Omental fat pad (tissue), 4 donors: ENCODE measurements at places on chromosomes 7 and 10. TPM values are rescaled to one million over a fixed set of nuclear protein-coding genes. Genes with fewer than 3 reads are reported as not detected.

FEZF1 gene
- not detected for total RNA-seq

COX19 gene
- total RNA-seq: 16.9 TPM

TMEM270 gene
- not detected for total RNA-seq

- no peak for DNase-seq
Measured at GRCh38 chr7:128323040-128323439, 20.7 kb downstream of the RBM28 start.

DNA sequence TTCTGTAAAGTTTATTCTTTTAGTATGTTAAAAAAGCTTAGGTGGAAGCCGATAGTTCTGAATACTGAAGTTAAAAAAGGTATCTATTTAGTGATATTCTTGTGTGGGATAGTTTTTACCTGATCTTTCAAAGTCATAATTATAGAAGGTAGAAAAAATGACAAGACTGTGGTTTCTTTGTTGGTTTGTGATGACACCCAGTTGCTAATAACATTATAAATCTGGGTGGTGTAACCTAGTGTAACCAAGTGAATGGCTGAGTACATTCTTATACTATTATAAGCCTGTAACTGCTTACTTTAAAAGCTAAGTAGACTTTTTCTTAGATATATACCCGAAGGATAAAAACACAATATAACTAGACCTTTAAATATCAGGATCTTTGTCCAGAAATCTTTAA lies 2.3 kb downstream of the CDK13 start:
- DNase-seq: no peak

- DNase-seq: no peak
Measured at GRCh38 chr7:80816806-80817205, 102.0 kb downstream of the SEMA3C start.

- no peak for DNase-seq
Measured at GRCh38 chr7:29354340-29354739, 159.8 kb downstream of the CHN2 start.

DNA sequence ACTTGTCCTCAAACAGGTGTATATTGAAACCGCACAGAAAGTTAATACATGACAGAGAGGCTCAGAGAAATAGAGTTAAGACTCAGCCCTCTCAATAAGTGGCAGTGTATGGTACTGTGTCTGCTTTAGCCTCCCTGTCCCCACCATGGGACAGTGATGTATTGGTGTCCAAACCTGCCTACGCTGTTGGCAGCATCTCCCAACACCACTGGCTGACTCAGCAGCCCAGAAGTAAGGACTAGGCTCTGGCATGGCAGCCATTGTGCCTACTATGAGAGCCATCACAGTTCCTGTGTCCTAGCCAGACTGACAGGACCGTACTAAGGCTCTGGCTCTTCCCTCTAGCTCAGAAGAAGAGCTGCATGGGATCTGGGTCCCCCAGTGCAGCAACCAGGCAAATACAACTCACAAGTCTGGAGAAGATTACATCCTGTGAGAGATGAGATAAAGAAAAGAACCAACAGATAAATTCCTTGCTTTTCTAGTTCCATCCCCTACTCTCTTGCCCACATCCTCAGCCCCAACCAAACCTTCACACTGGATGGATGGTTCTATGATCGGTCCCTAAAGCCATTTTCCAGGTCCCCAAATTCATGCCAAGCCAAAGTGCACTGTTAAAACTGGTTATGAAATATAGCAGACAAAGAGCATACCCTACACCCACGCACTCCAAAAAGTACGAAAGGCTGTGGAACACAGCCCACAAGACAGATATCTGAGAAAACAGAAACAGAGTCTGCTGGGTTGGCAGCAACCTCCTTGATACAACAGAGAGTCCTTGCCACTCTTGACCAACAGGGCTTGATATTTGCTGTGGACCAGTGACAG lies 44.1 kb upstream of the DMTF1 start:
- DNase-seq: no peak

GRCh38 chr10:4125776-4126175 lies 340.8 kb upstream of the KLF6 start:
- DNase-seq: no peak
